ENCODE measurements at places on chromosomes 12 and 14.

DNA sequence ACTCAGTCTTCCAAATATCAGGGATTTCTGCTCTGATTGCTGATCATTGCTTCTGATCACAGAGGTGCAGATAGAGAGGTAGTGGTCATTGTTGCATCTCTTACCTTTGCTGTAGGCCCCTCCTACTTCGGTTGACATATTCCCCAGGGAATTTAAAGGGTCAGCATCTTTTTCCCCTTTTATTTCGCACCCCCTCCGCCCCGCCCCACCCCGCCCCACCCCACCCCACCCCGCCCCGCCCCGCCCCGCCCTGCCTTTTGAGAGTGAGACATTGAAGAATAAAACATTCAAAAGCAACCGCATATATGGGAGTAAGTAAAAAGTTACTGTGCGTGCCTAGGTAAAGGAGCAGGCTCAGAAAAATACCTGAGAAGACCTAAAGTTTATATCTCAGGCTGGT, 463.9 kb downstream of the BTG1 start:
- no peak for DNase-seq

DNA sequence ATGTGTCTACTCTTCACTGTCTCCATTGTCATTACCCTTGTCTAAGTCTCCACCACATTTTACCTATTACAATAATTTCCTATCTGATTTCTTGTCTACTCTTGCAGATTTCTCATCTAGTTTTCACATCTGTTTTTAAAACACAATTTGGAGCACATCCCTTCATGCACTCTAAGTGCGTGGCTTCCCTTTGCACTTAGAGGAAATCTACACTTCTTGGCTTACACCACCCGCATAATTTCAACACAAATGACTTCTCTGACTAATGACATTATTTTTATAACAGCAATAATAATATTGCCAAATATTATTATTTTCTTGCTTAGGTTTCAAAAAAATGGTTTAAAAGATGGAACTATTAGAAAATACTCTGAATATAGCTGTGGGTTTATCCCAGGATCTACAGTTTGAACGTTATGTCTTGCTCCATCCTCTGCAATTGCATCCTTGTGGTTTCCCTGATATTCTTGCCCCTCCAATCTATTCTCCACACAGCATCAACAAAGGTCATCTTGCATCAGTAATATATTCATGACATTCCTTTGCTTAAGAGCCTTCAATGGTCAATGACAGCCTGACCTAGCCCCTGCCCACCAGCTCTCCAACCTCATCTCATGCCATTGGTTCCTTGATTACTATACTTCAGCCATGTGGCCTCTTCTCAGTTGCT, 153.7 kb downstream of the SLC25A21 start:
- no peak for DNase-seq

DNA sequence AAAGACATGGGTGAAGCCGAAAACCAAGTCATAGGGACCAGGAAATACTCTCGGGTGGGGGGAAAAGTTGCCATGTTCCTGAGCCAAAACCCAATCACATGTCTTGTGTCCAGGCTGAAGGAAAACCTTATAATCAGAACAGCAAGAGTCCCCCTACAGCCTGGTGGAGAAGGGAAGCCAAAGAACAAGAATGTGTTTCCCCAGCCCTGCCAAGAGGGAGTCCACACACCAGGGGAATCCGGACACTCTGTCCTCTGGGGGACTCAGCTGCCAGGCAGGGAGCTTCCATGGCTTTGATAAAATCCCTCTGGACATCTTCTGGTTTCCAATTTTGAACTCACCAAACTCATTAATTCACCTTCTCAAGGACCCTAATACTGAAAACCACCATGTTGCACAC, 273.0 kb downstream of the FOXN3 start:
- DNase-seq = no peak

DNA sequence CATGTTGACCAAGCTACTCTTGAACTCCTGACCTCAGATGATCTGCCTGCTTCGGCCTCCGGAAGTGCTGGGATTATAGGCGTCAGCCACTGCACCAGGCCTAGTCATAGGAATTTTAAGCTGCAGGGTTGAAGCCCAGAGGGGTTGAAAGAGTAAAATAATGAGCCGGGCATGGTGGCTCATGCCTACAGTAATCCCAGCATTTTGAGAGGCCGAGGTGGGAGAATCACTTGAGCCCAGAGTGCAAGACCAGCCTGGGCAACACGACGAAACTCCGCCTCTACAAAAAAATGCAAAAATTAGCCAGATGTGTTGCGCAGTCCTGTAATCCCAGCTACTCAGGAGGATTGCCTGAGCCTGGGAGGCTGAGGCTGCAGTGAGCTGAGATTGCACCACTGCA, 69.6 kb downstream of the GALNT8 start:
- no peak for DNase-seq

GRCh38 chr12:51217133-51217967, 512 bp downstream of the POU6F1 start:
- peak; percentile 29 for DNase-seq

DNA sequence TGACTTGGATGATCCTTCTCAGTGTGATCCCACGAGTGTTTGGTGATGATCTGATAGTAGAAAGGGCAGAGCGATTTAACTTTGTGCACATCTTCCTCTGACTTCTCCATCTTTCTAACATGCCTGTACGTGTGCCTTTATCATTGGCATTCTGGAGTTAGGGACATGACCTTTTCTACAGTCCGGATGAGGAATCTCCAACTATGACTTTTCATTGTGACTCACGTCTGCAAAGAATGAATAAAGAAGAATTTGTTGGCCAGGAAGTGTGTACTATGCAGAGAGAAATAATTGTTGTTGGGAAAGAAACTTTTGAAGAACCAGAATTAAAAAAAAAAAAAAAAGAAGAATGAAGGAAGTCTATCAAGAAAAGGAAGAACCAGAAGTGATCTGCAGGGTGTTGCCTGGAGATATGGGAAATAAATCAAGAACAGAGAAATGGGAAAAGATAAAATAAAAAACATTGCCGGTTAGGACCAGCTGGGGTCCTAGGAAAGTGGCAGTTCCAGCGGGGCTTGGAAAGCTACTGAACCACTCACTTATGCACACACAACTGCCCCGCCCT, 25.3 kb downstream of the PPFIBP1 start:
- DNase-seq = no peak

Data from stimulated activated CD8-positive, alpha-beta memory T cell treated with anti-CD3 and anti-CD28 coated beads, Interleukin-2, amount 100 ng/mL, for 48 hours (primary cell).